Activated T-cell treated with anti-CD3 and anti-CD28 coated beads for 24 hours (primary cell): ENCODE measurements at places on chromosomes 3 and 15.

- DNase-seq = no peak
Observed at GRCh38 chr3:116815831-116816588, 106.4 kb downstream of the TUSC7 start.

DNA sequence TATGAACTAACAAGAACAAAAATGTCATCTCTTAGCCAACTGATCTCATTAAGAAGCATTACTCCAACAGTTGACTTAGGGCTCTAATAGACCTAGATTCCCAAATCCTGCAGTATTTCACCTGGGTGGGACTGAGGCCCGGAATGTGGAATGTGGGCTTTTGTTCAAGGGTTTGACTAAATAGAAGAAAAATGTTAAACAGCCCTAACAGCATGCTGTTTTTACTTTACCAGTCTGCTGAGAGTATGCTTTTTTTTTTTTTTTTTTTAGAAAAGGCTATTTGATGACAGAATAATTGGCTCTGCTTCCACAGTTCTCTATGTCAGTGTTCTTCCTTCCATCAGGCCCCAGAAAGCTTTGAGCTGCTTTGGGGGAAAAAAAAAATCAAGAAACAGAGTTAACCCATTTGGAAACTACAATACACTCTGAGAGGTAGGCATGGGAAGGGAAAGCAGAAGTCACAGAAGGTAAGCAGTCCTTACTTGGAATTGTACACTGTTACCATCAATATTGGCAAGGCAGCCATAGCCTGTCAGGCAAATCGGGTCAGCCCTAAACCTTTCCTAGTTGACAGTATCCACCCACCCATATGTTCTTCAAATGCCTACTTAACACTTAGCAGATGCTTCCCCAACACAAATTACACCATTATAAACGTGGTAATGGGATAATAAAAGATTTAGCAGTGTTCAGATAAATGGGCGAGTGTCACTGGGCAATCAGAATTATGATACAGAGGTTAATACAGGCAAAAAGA is 224.2 kb downstream of the CNTN3 start:
- no peak for DNase-seq

GRCh38 chr15:27589782-27590181 is 509.3 kb downstream of the OCA2 start:
- no peak for DNase-seq

GRCh38 chr3:129312671-129313414 is 34.2 kb downstream of the HMCES start:
- DNase-seq = no peak

- no peak for DNase-seq
Observed at GRCh38 chr3:127821394-127821793, 921 bp downstream of the MGLL start.

GRCh38 chr3:17307482-17307881 is 422.7 kb downstream of the PLCL2 start:
- DNase-seq = no peak

DNA sequence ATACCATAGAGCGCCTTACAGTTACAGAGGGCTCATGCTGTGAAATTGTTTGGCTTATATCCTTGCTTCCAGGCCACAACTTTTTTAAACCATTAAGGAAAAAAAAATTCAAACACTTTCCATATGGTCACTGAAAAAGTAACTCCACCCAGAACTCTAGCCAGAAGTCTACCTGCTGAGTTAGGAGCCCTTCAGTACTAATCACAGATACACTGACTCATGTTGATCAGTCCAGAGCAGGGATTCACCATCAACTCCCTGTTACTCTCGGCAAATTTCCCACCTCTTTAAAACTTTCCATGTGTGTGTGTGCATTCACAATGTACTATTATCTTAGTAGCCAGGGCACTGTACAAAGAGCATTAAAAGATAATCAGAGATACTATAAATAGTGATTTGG is 372.8 kb downstream of the MAGI1 start:
- no peak for DNase-seq

GRCh38 chr3:155983834-155984474 is 113.5 kb downstream of the GMPS start:
- no peak for DNase-seq

DNA sequence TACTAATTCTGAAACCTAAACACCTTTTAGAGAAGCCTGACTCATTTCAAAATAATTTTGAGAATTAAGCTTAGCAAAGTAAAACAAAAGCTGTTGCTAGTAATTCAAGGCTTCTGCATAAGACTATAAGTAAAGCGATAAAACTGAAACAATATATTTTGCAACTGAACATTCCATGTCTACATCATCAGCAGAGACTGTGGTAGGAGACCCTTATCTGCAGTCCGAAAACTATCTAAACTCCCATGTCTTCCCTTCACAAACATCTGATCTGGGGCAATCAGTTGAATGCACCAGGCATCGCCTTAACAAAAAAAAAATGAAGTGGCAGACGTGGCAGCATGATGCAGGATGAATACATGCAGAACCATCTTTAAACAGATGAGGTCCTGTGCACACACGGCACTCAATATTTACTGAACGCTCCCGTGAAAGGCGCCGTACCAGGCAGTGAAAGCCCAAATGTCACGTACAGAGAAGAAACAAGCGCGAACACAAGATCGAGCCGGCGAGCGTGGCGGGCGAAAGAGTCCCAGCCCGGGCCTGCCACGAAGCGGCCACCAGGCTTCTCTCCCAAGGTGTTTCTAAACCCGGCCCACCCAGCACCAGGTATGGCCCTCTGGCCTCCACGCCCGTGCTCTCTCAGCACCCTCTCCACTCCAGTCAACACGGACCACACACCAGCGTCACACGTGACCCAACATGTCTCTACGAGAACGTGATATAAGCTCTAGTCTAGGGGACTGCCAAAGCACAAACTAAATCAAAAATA is 63.0 kb downstream of the CHSY1 start:
- no peak for DNase-seq

DNA sequence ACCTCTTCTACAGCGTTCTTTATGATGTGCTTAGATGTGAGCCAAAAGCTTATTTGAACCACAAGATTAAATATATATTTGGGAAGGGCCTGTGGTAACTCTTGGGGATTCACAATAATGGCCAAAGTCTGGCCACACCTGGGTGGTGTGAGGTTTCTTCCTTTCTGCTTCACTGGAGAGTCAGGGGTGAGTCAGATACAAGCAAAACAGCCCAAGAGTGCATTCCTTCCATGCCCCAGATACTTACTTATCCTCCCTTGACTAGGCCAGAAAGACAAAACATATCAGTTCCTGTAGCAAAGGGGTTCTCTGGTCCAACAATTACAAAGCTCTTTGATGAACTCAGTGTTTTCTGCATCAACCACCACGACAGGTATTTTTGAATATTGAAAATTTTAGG is 941 bp downstream of the ZBED2 start:
- DNase-seq = no peak

DNA sequence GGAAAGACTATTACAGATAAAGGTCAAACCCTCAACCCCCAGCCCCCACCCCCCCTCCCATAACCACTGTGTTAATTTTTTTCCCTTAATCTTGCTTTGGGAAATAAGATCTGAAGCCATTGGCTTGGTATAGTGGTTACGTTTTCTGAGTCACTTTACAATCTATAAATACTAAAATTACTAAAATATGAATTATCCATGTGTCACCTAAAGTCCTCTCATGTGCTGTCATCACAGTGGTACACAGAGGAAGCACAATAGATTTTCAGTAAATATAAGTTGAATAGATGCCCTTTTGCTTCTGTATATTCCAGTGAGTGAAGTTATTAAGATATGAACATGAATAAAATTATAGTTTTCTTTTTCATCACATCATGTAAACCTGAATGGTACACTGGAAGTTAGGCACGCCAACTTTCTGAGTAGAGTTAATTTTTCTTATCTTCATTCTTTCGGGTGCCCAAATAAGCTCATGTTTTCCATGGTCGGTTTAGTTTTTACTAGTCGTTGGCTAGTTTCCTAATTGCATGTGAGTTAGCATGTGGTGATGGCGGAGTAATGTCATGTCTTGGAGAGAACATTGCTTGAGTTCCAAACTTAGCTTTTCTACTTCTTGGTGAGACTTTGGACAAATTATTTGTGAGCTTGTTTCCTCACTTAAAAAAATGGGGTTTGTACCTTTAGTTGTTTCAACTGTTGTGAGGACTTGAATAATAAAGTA is 11.5 kb downstream of the PPP4R2 start:
- DNase-seq = no peak

DNA sequence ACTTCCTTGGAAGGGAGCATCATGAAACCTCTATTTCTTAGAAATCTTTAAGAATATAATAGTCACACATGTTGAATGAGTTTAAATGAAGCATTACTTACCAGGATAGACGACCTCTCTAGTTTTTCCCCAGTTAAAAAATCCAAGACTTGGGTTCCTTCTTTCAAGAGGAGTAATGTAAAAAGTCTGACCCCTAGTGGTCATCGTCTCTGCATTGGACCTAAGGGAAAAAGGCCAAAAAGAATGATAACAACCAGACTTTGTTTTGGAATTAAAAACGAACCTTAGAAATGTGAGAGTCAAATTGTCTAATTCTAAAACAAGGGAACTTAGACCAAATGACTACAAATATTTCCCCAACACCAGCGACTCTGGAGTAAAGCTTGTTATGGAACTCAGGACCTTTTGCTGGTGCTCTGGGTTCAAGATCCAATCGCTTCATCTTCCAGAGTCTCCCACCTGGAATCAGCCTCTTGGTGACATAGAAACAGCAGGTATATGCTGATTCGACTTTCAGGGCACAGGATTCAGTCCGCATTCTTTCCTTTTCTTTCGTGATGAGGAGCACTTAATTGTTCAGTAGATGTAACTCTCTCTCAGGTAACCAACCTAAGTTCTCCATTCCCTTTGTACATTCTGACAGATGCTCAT is 214.8 kb upstream of the TPRG1 start:
- no peak for DNase-seq

DNA sequence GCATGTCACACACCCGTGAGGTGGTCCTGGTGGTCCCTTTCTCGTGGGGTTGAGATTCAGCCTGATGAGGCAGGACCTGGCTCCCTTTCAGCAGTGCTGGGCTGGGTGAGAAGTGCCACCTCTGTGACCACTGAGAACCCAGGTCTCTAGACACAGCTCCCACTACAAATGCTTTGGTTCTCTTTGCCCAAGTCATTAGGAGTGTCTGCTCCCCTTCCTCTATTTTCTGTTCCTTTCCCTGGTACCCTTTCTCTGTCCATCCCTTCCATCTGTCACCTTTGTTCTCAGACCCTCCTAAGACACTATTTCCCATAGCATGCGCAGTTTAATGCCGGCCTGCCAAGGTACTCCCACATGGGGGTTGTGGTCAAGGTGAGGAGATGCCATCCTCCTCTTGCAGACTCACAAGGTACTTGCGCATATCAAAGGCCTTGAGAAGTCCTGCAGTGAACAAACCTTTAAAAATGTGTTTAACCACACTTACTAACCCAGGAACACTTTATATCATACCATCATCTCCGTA is 297.7 kb downstream of the LRTM1 start:
- no peak for DNase-seq
